Right renal cortex interstitium (tissue), 3 donors: ENCODE measurements at places on chromosomes 7 and 10. TPM values are rescaled to one million over a fixed set of nuclear protein-coding genes. Genes with fewer than 3 reads are reported as not detected.

The PNLIPRP2 gene
- not detected for polyA plus RNA-seq

GRCh38 chr10:21279217-21279575 lies 246.3 kb downstream of the SKIDA1 start:
- DNase-seq = no peak

GRCh38 chr10:29619241-29619669 lies 15.5 kb downstream of the SVIL start:
- DNase-seq = no peak

DNA sequence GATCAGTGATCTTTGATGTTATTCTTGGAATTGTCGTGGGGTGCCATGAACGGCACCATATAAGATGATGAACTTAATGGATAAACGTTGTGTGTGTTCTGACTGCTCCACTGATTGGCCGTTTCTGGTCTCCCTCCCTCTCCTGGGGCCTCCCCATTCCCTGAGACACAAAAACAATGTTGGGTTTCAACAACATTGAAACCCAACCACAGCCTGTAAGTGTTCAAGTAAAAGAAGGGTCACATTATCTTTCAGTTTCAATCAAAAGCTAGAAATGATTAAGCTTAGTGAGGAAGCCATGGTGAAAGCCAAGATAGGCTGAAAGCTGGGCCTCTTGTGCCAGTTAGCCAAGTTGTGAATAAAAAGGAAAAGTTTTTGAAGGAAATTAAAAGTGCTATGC lies 19.5 kb downstream of the EN2 start:
- DNase-seq = no peak

- DNase-seq = no peak
Observed at GRCh38 chr10:103238506-103239252, 7.0 kb upstream of the RPEL1 start.

DNA sequence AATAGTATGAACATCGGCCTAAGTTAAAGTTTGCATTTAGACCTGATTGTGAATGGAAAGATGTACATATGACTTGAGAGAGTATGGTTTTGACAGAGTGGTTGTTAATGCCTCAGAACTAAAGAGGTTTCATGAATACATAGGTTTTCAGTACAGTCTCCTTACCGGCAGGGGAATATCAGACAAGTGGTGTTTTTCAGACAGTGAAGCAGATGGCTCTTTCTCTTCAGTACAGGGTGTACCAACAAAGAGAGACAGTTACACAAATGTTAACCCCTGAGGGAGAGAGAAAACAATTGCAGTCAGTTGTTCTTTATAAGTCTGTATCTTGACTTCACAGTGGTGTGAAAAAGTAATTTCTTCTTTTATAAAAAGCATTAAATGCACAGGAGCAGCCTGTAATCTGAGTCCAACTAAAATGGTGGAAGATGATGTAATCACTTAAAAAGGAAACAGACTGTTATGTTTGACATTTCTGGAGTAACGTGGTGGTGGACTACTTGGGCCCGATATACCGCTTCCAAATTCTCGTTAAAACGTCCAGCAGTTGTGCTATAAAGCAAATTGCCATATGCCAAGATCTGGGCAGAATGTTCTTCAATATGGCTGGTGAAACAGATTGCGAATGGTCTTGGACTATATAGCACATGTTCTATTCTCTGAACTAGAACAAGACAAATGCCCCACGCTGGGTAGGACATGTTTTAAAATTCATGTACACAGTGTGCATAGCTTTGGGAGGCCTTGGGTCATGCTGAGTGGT lies 69.2 kb downstream of the SDK1 start:
- DNase-seq = no peak

DNA sequence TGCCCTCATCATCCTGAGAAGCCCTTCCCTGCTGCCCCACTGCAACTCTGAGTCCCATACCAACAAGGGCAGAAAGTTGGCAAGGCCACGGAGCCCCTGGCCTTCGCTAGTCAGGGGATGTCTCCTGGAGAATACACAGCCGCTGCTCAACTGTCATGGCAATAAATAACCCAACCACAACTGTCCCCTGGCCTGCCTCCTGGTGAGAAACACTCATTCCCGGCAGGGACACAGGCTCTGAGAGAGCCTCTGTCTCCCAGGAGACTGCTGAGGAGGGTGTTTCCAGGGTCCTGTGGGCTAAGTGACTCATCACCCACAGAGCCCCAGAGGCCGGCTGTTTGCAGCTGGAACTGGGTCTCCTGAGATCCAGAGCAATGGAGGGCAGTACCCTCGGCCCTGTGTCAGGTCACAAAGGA lies 354.1 kb downstream of the TNS3 start:
- no peak for DNase-seq

GRCh38 chr7:99141841-99142726 lies 1.8 kb downstream of the SMURF1 start:
- DNase-seq = no peak

The SLC26A3 gene
- polyA plus RNA-seq = 0.40 TPM

The VENTX gene
- polyA plus RNA-seq = 0.04 TPM

- DNase-seq = no peak
Observed at GRCh38 chr10:121240011-121240410, 358.2 kb downstream of the FGFR2 start.

DNA sequence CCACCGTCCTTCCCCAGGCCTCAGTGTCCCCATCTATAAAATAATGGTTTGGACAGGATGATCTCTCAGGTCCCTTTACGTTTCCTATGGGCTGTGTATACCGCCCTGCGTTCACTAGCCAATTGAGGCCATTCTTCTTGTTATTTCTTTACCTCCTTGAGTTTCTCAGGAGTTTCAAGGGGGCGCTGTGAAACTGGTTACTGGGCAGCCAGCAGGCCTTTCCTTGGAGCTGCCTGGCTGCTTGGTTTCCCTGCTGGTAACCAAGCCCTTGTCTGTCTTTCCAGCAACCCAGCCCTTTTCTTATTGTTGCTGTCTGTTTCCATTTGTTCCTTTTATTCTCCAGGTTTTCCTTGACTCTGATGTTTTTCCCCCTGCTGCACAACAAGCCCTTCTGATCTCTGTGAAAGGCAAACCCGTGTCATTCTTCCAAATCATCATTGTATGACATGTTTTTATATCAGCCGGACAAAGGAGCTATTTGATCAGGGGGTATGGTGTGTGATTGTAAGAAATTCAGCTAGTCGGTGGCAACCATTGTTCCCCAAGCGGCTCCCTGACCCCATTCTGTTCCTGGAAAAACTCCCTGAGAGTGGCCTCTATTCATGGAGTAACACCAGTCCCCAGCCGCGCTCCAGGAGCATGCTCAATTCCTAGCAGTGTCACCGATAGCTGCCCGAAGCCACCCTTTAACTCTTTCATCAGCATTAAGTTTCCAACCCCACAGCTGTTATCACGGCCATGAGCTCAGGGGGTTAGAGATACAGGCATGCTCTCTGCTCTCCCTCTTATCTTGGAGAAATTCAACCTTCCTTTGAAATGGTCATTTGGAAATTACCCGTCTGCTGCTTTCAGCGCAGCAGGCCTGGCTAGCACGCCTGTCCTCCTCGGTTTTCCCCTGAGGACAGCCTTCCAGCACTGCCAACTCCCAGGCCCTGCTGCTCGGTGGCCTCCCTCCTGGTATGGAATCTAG lies 26.6 kb downstream of the FGF8 start:
- DNase-seq = no peak

DNA sequence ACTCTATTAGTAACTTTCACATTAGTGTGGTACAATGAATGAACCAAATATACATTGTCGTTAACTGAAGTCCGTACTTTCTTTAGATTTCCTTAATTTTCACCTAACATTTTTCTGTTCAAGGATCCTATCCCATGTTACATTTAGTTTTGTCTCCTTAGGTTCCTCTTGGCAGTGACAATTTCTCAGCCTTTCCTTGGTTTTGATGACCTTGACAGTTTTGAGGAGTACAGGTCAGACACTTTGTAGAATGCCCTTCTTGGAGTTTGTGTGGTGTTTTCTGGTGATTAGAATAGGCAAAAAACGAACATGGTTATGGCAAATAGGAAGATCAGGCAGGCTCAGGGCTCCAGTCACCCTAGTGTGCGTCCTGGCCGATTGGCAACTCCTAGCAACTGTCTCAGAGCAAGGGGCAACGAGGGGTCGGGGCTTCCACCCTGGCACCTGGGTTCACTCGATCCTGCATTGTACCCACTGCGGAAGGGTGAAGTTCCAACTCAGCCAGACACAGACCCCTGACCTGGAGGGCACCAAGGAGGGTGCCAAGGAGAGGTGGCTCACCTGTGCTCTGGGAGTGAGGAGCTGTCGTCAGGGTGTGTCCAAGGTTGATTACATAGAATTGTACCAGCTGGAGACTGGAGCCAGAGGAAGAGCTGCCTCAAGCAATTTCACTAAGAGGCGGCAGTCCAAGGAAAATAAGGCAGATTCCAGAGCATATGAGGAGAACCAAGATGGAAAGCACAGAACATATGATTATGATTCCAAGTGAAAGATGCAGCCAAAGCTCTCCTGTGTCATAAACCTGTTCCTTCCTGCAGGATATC lies 37.5 kb downstream of the PAPSS2 start:
- no peak for DNase-seq

DNA sequence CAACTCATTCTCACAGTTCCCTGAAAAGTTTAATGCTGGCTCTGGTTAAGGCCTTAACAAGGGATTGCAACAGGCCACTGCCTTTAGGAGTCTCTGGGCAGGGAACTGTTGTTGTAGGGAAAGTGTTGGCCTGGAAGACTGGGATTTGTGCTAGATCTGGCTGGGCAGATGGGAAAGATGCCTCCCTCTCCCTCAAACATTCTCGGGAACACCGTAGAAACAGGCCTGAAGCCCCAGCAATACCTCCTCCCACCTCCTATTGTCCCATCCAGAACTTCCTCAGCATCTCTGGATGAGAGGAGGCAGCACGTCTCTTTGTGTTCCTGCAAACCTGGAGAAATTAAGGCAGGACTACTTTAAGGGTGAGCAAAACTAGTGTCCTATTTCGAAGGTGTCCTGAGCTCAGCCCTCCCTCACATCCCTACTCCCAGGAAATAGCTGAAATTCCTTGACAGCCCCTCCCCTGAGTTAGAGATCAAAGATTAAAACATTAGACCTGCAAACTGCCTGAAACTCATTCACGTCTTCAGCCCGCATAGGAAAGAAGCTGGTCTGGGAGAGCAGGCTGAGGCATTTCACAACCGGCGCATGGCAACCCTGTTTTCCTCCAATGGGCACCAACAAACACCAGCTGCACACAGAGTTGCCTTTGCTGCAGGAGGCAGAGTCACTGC lies 10.9 kb upstream of the MAP3K8 start:
- peak; percentile 54 for DNase-seq

The ZCCHC24 gene
- 20.8 TPM for polyA plus RNA-seq

DNA sequence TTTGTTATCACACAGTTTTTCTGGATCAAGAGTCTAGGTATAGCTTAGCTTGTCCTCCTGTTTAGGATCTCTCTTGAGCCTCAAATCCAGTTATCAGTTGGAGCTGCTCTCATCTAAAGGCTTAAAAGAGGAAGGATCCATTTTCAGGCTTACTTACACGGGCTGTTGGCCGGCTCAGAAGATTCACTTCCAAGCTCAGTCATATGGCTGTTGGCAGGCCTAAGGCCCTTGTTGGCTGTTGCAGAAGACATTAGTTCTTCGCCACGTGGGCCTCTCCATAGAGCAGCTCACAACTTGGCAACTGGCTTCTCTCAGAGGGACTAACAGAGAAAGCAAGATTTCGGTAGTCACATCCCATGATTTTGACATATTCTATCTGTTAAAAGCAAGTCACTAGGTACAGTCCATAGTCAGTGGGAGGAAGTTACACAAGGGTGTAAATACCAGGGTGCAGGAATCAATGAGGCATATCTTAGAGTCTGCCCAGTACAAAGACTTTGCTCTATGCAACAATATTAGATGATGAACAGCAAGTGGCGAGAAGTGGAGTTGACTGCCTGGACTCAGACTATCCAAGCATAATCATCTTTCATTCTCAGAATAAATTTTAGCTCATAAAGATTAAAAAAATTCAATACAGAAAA lies 280.1 kb upstream of the MBL2 start:
- DNase-seq = no peak

GRCh38 chr10:42753507-42754154 lies 29.0 kb upstream of the BMS1 start:
- no peak for DNase-seq

DNA sequence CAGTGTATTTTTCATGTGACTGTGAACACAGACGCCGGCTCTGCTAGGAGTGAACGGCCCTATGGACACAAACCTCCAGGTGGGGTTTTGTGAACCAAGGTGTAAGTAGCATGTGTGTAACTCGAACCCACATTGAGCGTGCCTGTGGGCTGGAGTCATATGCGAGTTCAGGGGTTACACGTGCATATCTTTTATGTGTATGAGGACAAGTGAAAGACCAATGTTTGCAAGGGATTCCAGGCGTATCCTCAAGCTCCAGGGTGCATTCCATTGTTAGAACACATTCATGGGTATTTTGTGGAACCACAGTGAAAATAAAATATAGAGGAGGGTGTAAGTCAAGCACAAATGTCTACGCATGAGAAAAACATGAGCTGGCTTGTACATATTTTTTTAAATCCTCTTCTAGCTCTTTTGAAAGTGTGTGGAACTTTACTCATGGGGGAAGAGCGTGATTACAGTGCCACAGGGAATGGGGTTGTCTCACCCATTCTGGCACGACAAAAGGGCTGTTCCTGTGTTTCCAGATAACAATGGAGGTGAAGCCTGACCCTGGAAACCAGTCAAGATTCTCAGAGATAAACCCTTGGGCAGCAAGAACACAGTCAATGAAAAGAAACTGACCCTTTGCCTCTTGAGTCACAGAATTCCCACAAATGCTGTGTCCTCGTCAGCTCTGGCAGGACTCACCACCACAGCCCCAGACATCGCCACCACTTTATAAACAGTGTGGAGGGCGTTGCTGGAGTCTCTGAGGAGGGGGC lies 37.0 kb upstream of the GOT1 start:
- no peak for DNase-seq

The ASB4 gene
- 0.15 TPM for polyA plus RNA-seq

The TFEC gene
- 29.9 TPM for polyA plus RNA-seq

The SPACDR gene
- 0.82 TPM for polyA plus RNA-seq

DNA sequence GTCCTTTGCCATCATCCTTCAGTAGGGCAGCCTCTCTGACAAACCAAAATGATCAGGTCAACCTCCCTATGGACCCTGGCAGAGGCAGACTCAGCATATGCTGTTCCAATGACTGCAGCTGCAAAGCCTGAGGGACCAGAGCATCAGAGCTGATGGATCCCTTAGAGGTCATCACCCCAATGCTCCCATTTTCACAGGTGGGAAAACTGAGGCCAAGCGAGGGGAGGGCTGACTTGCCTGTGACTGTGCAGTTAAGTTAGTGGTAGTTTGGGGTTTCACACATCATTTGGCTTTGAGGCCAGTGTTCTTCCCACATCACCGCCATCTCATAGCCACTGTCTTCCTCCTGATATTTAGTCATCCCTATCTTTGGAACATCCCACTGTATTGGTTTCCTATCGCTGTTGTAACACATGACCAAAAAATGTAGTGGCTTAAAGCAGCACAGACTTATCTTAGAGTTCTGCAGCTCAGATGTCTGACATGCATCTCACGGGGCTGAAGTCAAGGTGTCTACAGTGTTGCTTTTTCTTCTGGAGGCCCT lies 69.3 kb upstream of the PDZD8 start:
- DNase-seq = no peak

- DNase-seq = no peak
Observed at GRCh38 chr10:49526619-49527018, 12.3 kb downstream of the ERCC6 start.
